ENCODE measurements at places on chromosomes 4 and X.

- DNase-seq = no peak
Observed at GRCh38 chr4:149048451-149049143, 606.4 kb upstream of the NR3C2 start.

- no peak for DNase-seq
Observed at GRCh38 chr4:76210452-76210851, 3.2 kb downstream of the SCARB2 start.

DNA sequence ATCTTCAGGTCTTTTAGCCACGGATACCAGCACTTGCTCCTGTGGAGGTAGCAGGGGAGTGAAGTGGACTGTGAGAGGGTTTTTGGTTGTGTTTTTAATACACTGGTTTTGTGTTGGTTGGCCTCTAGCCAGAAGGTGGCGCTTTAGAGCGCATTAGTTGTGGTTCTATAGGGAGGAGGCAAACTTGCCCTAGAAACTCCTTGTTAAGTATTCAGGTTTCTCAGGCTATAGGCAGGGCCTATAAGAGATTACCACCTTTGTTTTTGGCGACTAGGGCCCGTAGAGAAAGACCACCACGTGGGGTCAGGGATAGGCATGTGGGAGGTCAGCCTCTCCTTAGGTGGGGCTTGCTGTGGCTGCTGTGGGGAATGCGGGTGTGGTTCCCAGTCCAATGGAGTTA lies 221.6 kb upstream of the SPANXN4 start:
- DNase-seq = no peak

DNA sequence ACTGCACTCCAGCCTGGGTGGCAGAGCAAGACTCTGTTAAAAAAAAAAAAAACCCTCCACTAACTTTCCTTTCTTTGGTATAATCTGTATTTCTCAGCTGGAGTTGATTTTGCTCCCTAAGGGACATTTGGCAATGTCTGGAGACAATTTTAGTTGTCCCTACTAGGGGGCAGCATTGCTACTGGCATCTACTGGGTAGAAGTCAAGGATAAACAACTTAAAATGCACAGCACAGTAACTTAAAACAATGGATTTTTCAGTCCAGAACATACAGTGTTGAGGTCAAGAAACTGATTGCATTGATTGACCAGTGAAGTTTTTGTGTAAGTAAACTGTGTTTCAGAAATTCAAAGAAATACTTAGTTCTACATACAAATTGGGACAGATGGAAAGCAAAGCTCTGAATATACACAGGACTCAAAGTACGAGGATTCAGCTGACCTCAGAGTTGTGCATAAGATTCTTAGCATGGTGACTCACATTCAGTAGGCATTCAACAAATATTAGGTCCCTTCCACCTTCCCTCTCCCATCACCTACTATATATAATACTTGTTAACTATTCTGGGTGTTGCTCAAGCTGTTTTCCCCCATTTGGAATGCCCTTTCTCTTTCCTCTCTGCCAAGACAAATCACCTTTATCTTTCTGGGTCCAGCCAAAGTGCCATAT lies 8.8 kb downstream of the DDX53 start:
- DNase-seq = no peak

GRCh38 chr4:89640620-89641366 lies 196.2 kb downstream of the SNCA start:
- DNase-seq = peak; percentile 28

DNA sequence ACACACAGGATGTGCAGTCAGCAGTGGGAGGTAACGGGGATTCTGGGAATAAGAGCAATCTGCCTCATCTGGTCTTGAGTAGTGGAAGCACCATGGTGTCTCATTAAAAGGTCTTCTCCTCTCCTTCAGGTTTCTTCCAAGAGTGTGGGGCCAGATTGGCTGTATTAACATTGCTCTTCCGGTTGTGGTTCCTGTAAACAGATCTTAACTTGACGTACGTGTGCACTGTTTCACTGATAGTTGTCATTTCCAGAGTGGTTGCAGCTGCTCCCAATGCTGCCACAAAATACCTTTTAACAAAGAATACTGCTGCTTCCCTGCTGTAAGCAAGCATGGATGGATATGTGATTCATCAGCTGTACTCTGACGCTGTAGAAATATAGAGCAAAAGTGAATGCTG lies 1443.4 kb upstream of the TENM3 start:
- DNase-seq = no peak

- no peak for DNase-seq
Observed at GRCh38 chr4:73683456-73683855, 56.9 kb upstream of the CXCL8 start.

- DNase-seq = no peak
Observed at GRCh38 chrX:3216581-3217180, 129.8 kb downstream of the MXRA5 start.

- DNase-seq = no peak
Observed at GRCh38 chrX:123590842-123591486, 141.9 kb downstream of the THOC2 start.

DNA sequence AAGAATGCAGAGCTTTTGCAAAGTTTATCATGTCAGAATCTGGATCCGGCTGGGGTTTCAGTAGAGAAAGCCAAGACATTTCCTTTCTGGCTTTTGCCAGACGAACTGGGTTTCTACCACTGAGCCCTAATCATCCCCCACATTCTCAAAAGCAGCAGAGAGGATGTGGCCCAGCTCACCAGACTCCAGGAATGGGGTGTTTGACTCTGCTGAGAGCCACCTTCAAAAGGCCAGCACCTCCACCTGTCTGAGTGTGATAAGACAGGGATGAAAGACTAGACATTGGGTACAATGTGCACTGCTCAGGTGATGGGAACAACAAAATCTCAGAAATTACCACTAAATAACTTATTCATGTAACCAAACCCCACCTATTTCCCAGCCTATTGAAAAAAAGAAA lies 25.7 kb upstream of the CCKAR start:
- DNase-seq = no peak

- DNase-seq = no peak
Observed at GRCh38 chr4:114019969-114020358, 40.5 kb upstream of the ARSJ start.

GRCh38 chr4:155904331-155904730 lies 835 bp downstream of the TDO2 start:
- no peak for DNase-seq

DNA sequence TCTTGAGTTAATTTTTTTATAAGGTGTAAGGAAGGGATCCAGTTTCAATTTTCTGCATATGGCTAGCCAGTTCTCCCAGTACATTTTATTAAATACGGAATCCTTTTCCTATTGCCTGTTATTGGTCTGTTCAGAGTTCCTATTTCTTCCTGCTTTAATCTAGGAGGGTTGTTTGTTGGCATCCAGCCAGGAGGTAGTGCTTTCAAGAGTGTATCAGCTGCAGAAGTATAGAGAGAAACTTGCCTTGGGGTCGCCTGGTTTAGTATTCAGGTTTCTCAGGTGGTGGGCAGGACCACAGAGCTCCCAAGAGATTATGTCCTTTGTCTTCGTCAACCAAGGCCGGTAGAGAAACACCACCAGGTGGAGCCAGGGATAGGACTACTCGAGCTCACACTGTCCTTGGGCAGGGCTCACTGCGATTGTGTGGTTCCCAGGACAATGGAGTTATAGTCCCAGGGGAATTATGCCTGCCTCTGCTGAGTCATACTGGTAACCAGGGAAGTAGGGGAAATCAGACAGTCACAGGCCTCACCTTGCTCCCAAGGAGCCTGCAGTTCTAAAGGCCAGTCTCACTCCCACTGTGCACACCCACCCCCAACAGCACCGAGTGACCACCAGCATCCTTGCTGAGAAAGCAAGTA lies 168.1 kb downstream of the VSIG4 start:
- no peak for DNase-seq

DNA sequence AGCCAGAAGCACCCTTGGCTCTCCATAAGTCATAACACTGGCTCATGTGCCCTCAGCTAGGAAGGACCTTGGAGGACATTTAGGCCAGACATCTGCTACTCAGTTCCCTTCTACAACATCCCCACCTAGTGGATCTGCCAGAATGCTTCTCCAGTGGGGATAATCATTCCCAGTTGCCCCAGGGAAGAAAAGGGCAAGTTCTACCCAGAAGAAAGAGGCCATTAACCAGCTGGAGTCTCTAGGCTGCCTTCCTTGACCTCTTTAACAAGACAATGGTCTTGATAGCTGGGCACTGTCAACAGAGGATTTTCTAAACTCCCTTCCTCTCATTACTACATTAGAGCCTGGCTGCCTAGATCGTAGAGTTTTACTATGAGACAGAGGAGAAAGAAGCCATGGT lies 42.0 kb downstream of the LGI2 start:
- DNase-seq = no peak

GRCh38 chr4:74537459-74537858 lies 92.5 kb downstream of the AREG start:
- DNase-seq = no peak

- no peak for DNase-seq
Observed at GRCh38 chrX:71637848-71638247, 19.5 kb upstream of the CXCR3 start.

- DNase-seq = peak; percentile 39
Observed at GRCh38 chr4:138406876-138407275, 164.7 kb upstream of the SLC7A11 start.

DNA sequence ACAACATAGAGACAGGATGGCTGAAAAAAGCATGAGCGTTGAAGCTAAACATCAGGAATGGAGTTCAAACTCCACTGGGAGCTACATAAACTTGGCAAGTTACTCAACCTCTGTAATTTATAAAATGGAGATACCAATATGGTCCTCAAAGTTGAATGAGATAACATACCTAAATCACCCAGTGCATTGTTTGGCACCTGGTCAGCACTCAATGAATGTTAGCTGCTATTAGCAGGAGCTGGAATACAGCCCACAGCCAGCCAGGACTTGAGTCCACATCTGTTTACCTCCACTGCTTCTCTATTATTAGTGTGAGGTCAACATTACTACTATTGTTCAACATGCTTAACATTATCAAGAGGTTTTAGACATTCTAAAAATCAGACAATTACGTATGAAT lies 97.9 kb downstream of the NR3C2 start:
- DNase-seq = no peak

- no peak for DNase-seq
Observed at GRCh38 chr4:16083241-16084191, at the start of gene PROM1. TSS of gene PROM1 (minus strand) at chr4:16084023. CDS start at chr4:16075906, 8,117 bp downstream.

- DNase-seq = no peak
Observed at GRCh38 chrX:15607067-15607466, 6.3 kb upstream of the ACE2 start.

DNA sequence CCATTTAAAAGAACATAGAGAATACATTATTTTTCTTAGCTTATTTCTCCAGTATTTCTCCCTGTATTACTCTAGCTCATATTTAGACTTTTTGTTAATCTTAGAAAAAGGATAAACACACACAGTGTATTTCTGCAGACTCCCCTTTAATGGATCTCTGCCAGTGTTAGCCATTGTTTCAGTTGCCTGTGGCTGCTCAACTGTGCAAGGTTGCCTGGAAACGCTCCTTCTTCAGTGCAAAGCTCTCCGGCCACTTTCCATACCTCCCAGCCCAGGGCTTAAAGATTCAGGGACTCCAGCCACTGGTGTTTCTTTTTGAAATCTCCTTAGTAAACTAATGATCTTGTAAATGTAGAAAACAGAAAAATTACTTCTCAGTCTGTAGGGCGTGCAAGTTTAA lies 104.9 kb downstream of the SLIT2 start:
- DNase-seq = no peak

DNA sequence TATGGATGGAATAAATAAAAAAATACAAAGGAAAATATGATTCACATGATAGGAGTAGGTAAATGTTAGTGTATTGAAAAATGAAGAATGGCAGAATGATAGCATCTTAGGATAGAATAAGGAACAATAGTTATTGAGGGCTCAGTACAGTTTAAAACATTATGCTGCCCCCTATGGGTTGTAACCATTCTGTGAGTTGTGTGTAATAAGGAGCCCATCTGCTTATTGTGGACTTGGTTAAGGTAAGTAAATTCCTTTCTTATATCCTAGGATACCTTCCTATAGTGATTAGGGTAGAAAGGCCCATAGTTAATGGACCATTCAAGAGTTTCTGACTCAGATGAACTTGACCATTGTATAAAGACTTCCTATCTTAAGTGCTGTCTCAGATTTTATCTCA lies 195.8 kb downstream of the PDHA2 start:
- DNase-seq = no peak

DNA sequence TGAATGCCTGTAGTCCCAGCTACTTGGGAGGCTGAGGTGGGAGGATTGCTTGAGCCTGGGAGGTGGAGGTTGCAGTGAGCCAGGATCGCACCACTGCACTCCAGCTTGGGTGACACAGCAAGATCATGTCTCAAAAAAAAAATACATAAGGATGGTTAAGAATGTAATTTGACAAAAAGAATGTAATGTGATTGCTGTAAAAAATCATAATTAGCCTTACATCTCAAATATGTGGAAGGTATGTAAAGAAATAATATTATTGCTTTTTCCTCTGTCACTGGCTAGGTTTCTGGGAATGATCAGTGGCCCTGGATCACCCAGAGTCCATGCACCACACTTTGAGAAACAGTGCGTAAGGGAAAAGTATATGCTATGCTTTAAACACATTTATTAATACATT lies 106.1 kb upstream of the C1GALT1C1 start:
- DNase-seq = no peak
